ENCODE measurements at places on chromosomes 7 and 10.

GRCh38 chr7:38478404-38478803 is 152.8 kb downstream of the AMPH start:
- DNase-seq, result no peak

GRCh38 chr7:111987886-111988285 is 218.3 kb downstream of the DOCK4 start:
- no peak for DNase-seq

- DNase-seq, result no peak
These were observed 1.3 kb downstream of the IMMP2L start for GRCh38 chr7:111560773-111561653.

DNA sequence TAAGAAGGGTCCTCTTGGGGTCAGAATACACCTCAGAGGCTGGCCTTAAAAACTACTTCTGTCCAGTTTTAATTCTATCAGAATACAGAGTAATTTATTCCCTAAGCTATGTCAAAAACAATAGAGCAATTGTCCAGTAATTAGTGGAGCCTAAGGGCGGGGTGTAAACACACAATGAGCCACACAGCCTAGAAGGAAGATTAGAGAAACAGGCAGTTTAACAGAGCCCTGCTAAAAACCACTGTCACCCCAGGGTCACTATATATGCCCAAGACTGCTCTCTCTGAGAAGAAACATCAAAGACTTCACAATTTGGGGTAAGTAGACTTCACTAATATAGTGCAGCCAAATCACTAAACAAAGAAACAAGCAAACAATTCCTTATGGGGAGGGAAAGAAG is 27.2 kb upstream of the WNT2 start:
- DNase-seq, result no peak

GRCh38 chr7:30144657-30145306 is 10.0 kb downstream of the MTURN start:
- DNase-seq, result no peak

- DNase-seq, result no peak
These were observed 108.5 kb upstream of the C7orf33 start for GRCh38 chr7:148481971-148482626.

DNA sequence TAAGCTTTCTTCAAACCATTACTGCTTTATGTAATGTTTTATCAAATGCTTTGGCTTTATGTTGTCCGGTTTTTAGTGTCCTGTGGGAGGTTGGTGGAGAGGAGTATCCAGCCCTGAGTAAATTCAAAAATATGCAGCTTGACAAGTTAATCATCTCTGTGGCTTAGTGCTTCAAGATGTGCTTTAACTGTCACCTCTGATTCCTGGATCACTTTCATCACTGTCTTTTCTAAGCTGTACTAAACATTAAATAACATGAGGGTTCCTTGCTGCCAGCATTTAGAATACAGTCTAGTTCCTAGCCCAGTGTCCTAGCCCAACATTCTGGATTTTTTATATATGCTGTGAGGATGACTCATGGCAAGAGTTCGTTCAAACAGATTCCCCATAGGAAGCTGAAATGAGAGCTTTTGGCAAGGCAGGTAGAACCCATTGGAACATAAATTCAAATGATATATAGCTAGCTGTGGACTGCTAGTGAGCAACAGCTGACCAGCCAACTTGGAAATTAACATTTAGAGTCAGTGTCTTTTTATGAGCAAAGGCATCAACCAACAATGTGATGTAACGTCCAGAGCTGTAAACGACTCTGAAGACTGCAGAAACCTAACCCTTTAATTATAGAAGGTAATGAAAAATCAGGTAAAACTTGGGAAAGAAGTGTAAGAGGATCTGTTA is 80.6 kb upstream of the OIT3 start:
- DNase-seq, result no peak

DNA sequence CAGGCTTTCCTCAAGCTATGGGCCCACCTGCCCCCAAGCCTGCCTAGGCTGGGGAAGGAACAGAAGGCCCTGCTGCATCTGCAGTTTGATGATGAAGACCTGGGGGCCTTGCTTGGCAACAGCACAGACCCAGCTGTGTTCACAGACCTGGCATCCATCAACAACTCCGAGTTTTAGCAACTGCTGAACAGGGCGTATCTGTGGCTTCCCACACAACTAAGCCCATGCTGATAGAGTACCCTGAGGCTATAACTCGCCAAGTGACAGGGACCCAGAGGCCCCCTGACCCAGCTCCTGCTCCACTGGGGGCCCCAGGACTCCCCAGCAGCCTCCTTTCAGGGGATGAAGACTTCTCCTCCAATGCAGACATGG is 36.3 kb downstream of the CADPS2 start:
- no peak for DNase-seq

- DNase-seq, result no peak
These were observed 2.0 kb downstream of the NRP1 start for GRCh38 chr10:33332183-33333065.

DNA sequence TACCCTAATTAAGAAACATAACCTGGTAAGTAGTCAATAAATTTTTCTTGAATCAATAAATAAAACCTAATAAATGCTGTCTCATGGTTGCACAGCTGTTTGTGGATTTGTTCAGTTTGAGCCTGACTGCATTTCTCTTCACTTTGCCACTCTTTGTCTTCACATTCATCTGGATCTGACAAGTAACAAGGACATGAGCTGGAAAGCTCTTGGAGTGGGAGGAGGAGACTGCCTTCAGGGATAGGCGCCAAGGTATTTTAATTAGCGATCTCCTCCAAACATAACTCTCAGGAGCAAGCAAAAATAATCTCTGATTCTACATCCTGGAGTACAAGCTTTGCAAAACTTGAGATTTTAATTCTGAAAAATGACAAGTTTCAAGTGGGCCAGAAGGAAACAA is 251.0 kb downstream of the BMPER start:
- DNase-seq, result no peak

- DNase-seq, result no peak
These were observed 59.7 kb downstream of the PROSER2 start for GRCh38 chr10:11882646-11883375.

- no peak for DNase-seq
These were observed 63.5 kb downstream of the ZNF365 start for GRCh38 chr10:62437696-62438095.

DNA sequence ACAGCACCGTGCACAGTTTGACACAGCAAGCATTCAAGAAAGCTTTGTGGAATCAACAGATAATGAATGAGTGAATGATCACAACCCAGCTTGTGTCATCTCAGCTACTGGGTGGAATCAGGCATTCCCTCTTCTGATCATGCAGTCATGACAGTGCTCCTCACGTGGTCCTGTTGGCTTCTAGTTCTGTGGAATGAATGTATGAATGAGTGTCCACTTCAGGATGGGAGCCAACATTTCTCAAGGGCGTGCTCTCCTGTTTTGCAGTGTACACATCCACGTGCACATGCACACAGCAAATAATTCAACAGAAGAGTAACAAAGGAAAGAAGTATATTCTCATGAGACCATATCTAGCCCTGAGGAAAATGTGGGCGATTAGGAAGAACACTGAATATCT is 133.1 kb upstream of the NPVF start:
- DNase-seq, result no peak

GRCh38 chr7:22435105-22435504 is 64.9 kb downstream of the STEAP1B start:
- DNase-seq, result no peak

DNA sequence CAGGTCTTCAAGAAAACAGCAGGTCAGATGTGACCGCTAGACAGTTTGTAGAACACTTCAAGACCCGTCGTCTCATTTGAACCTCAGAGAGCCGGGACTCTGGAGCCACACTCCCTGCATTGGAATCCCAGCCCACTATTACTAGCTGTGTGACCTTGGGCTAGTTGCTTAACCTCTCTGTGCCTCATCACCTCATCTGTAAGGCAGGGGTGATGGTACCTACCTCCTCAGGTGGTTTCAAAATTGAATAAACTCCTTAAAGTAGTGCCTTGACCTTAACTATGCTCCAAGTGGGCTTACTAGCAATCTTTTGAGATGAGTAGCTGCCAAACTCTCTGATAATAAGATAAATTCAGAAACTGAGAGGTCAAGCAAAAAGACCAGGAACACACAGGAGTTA is 43.8 kb downstream of the OGDH start:
- DNase-seq, result no peak

DNA sequence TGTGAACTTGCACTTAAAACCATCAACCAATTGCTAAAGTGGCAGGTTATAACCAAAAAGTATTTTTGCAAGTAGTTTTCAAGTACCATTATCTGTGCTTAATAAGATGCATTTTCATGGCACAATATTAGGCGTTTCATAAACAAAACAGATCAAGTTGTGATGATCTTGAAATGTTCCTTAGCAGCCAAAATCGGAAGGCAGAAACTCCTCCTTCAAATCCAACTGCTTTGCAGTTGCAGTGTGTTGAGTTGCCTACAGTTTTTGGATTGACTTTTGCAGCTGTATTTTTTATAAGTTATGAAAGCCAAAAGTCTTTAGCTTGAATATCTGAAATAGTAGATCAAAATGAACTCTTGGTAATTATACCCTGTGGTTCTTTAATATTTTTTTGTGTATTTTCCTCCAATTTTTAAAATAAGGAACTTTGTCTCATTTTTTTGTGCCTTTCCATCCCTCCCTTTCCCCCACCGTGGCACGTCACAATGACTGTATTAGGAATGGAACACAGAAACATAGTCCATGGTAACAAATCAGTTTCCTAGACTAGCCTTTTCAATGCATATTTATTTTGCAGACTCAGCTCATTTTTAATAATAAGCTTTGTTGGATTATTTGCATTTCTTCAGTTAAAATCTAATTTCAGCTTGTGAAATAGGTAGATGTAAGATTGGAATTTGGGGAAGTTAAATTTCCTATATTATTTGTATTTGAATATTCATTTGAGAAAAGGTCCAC is 80.8 kb downstream of the ADD3 start:
- DNase-seq, result no peak

DNA sequence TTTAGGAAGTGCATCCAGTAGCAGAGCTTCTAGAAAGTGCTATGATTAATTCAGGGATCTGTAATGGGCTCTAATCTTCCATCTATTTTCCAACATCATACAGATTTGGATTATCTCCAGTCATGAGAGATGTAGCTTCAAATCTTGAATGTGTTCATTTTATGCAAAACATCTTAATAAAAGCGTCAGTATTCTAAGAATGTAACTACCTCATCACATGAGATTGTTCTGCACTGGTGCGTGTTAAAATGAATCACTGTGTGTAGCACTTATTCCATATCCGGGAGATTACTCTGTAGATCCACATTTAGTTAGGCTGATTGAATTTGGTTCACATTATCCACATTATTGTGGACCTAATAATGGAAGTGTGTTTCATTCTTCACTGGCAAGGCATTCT is 344.9 kb upstream of the CHRM2 start:
- DNase-seq, result no peak

DNA sequence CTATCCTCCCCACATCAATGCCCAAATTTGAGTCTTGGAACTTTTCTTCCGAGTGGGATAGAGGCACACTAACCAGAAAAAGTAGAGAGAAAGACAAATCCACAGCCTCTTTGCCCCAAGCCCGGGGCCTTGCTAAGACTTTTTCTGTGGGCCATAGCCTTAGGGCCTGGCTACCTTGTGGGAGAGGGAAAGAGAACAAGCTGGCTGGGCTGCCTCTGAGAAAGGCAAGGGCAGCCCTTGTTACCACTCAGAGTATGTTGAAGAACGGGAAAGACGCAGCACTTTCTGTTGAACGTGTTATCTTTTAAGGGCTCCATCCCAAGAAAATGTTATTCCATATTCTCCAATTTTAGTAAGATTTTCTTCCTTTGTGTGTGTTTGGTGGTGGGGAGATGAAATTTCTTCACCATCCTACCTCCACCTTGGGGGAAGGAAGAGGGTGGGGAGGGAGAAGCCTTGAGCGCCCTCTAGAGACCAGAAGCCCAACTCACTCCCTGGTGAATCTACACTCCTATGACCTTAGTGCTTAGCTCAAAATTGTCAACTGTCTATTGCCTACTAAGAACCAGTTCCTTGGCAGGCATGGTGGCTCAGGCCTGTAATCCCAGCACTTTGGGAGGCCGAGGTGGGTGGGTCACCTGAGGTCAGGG is 3.9 kb upstream of the NRF1 start:
- DNase-seq, result no peak

GRCh38 chr7:71636329-71636728 is 504.4 kb downstream of the GALNT17 start:
- DNase-seq, result no peak

- DNase-seq, result no peak
These were observed 61.9 kb upstream of the NKX6-2 start for GRCh38 chr10:132847856-132848255.

GRCh38 chr7:19713676-19714075 is 4.8 kb upstream of the POLR1F start:
- peak; percentile 5 for DNase-seq

DNA sequence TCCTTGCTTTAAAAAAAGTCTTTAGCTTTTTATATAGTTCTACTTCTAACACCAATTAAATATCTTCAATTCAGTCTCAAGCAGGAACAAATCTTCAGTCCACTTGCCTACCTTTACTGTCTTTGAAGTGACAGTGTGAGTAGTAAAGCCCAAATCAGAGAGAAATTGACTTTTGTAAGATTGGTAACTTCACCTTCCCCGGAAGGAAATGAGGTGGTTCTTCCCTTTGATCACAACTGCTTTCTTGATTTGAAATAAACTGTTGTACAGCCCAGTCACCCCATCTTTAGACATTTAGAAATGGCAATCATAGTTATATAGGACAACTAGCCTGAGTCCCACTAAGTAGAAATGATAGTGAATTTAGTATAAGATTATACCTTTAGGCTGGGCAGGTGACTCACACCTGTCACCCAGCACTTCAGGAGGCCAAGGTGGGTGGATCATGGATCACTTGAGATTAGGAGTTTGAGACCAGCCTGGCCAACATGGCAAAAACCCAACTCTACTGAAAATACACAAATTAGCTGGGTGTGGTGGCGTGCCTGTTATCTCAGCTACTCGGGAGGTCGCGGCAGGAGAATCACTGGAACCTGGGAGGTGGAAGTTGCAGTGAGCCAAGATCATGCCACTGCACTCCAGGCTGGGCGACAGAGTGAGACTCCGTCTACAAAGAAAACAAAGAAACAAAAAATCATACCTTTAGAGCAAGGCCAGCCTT is 4.7 kb downstream of the FAS start:
- no peak for DNase-seq

DNA sequence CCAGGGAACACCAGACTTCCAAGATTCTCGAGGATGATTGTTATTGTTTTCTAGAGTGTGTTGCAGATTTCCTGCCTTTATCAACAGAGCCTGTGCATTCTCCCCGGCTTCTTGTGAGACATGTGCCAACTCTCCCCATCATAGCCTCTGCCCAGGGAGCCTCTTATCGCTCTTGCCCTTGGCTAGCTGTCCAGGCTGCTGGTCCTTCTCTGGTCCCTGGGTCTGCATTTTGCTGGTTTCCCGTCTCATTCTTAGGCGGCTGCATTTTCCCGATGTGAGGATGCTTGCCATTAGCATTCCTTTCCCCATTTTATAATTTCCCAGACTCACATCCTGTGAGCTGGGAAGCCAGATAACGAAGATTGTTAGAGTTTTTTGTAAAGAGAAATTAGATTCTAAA is 15.2 kb downstream of the SLC13A4 start:
- DNase-seq, result no peak

DNA sequence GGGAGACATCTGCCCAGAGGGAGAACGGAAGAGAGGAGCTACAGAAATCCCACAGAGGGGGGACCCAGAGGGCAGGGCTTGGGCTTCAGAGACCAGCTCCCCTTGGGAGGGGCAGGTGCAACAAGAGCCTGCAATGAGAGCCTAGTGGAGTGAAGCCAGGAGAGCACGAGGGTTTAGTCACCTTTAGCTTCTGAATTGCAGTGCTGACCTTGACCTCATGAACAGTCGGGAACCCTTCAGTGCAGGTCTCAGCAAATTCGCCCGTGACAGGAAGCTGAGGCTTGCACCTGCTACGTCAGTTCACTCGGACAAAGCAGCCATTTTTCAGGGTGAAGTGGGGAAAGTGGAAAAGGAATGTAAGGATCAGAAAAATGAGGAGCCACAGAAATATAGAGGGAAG is 306.8 kb upstream of the CDC14C start:
- DNase-seq, result no peak
